ENCODE measurements at places on chromosomes 1 and 21.

DNA sequence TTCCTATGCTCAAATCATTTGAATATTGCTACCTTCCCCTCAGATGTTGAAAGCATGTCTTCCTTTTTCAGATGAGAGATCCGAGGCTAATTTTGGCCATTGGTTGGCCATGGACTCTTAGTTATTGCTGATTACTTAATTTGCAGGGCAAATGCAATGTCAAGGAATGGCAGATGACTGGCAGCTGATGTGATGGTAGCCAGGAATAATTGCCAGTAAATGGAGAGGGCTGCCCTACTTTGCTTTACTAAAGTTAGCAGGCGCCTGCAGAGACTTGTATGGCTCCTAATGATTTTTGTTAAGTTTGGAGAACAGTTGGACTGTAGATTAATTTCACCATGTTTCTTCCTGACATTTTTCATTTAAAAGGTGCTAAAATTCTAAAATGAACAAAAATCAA, 128.9 kb downstream of the XCL2 start:
- DNase-seq, result no peak

DNA sequence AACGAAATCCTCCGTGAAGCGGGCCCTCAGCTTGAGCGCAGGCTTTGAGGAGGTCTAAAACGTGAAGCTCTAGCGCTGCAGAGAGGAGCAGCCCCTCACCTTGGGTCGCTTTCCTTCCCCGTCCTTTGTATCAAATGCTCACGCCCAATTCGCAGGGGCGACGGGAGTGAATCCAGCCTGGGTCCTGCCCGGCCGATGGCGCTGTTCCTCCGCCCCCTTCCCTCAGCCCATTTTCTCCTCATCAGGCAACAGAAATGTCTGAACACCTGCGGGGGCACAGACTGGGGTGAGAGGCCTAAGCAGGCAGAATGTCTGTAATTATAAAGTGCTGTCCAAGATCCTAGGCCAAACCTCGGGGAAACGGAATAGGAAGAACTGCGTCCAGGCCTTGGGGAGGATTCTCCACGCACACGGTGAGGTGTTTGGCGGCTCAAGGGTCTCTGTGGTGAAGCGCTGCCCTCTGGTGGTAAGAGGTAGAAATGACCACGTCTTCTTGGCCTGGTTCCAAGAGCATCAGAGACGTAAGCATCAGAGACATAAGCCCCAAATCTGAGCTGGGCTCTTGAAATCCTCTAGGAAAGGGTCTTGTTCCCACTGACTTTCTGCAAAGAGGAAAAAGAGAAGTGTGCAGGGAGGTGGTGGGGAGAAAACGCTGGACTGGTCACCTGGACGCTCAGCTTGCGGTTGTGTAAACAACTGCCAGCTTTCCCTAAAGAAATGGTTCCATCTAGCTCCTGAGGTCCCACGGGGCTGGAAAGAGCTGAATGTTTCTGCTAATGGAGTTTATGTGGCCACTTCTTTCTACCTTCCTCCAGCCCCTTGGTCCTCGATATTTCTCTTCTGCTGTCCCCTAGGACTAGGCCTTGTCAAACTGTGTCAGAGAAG, 92.1 kb upstream of the CD53 start:
- peak; percentile 85 for DNase-seq

GRCh38 chr1:202579806-202580205, 130.4 kb downstream of the SYT2 start:
- DNase-seq, result no peak

DNA sequence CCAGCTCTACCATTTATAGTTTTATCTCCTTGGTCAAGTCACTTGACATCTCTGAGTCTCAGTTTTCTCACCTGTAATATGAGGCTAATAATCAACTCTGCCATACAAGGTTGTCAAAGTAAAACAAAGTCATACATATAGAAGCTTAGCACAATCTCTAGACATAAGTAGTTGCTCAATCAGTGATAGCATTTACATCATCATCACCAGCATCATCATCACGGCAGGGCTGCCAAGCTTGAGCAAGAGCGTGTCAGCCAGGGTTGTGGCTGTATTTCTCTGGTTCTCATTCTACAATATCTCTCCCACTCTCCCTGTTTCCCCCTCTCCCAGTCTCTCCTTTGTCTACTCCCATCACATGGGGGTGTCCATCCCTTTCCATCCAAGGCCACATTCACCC, 41.7 kb upstream of the COA6 start:
- DNase-seq, result no peak

DNA sequence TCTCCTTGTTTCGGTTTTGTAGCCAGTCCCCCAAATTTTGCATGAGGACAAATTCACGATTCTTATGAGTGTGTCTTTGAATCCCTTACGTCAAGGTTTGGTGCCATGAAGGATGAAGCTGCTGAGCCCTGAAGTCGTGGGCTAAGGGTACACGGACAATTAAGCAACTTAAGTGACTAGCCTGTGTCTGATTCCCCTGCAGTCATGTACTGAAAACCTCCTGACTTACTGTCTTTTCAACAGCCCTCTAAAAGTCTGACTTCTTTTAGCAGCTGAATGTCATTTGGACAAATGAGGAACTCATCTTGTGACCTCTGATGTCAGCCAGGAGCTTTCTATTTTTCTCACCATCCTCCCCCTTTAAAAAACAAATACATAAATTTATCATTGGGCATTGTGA, 27.1 kb upstream of the C1orf105 start:
- DNase-seq, result no peak

- no peak for DNase-seq
These were observed 1.4 kb upstream of the IRF2BP2 start for GRCh38 chr1:234611225-234611846.
